Karpas-422 (cell line): ENCODE measurements at places on chromosomes 7 and 10. TPM values are rescaled to one million over a fixed set of nuclear protein-coding genes. Genes with fewer than 3 reads are reported as not detected.

GRCh38 chr10:785089-785860 lies 95.8 kb upstream of the DIP2C start:
- no peak for DNase-seq

The LRRN3 gene
- total RNA-seq: not detected in 2 replicates

DNA sequence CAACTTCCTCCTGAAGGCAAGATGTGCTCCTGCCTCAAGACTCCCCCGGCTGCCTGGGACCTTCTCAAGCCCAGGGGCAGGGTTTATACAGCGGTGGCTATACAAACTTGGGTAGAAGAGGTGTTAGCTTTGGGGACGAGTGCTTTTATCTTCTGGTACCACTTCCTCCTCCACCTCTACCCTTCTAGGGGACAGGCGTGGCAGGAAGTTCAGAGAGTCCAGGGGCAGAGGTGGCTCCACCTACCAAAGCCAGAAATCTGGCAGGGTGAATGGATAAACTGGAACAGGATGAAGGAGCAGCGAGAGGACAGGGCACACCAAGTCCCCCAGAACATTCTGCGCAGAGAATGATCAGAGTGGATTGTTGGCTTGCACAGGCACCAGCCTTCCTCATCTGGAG lies 24.0 kb upstream of the TM9SF3 start:
- DNase-seq: no peak

- no peak for DNase-seq
Observed at GRCh38 chr10:47098964-47099363, 187.7 kb downstream of the PTPN20 start.

- no peak for DNase-seq
Observed at GRCh38 chr7:95907337-95907736, 135.0 kb downstream of the DYNC1I1 start.

DNA sequence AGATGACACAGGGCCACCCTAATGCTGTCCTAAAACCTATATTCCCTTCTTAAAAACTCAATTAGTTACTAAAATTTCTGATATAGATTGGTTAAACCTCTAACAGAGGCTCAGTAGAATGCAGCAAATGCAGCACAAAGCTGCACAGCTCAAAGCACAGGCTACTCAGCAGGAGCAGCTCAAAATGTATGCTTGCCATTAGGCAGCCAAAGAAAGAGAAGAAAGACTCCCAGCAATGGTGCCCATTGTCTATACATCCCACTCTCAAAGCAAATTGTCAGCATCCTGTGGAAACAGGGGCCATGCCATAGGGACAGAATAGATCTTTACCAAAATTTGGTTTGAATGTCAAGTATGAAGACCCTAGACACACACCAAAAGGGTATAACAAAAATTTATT lies 73.5 kb downstream of the TFPI2 start:
- DNase-seq: no peak

DNA sequence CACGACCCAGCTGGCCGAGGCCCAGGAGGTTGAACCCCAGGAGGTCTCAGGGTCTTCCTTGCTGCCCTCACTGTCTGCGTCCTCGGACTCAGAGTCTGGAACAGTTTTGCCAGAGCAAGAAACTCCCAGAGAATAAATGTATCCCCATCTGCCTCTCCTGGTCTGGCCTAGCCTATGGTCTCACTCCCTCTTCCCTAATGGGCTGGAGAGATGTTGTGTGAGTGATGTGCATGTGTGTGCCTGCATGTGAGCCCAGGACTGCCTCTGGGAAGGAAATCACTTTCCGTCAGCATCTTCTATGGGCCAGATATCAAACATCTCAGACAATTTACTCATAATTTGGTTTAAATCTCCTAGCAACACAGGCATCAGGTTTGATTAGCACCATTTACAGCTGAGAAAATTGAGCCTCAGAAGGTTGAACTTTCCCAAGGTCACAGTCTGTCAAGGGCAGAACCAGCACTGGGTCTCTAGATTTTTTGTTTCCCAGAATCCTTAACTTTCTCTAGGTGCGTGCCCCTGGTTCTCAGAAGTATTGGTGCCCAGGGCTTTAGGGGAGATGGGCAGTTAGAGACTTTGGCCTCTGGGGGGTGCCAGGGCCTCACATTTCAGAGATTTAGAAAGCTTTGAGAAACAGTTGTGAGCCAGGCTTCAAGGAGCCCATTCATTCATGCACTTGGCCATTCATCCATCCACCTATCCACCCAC lies 4.9 kb downstream of the TMEM270 start:
- DNase-seq: peak; percentile 85

GRCh38 chr7:35894721-35895120 lies 93.9 kb downstream of the SEPTIN7 start:
- DNase-seq: no peak
